ENCODE measurements at places on chromosomes 1 and 21.

DNA sequence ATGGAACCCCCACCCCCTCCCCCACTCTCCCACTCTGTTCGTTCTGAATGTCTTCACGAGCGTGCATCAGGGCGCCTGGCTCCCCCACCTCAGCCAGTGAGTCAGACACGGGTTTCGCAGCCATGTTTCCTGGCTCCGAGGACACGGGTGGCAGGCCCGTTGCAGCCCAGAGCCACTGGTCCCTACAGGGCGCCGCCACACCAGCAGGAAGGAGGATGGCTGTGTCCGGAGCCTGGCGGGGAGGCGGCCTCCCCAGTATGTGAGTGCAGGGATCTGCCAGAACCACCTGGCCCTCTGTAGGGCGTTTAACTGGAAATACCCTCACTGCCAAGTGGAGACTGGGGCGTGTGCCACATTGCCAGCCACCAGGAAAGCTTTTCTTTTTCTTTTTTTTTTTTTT is 18.5 kb downstream of the CSTB start:
- DNase-seq = no peak

GRCh38 chr1:25990702-25991395 is 7.0 kb downstream of the PAFAH2 start:
- peak; percentile 34 for DNase-seq

GRCh38 chr1:173093691-173094445 is 43.1 kb upstream of the TNFSF18 start:
- DNase-seq = no peak

- DNase-seq = no peak
These were observed 66.7 kb downstream of the MAN1A2 start for GRCh38 chr1:117433943-117434342.

DNA sequence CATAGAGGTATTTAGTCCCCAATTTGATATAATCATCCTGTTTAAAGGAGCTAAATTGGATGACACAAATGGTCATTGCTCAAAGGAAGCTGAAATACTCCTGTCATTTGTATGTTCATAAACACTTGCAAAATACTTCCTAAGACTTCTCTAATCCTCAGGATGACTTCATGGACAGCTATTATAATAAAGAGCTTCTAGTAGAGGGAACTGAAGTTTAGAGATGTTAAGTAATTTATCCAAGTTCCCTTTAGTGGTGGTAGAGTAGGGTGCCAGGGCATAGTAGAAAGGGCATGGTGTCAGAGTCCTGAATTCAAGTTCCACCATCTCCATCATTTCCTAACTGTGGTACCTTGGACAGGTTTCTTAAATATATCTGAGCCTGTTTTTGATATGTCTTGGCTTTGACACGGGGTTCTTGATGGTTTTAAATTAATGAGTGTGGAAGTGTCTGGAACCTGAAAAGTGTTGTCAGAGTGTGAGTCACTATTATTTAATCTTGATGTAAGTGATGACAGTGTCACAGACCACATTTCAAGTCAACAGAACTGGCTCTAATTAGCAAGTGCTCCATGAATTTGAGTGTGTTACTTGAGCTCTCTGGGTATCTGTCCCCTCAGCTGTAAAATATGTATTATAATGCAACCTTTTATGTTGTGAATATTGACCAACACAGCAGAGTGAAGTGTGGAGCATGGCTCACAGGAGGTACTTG is 12.1 kb upstream of the GBP6 start:
- no peak for DNase-seq

- no peak for DNase-seq
These were observed 39.0 kb downstream of the GALNT2 start for GRCh38 chr1:230105754-230106625.

- DNase-seq = no peak
These were observed 55.0 kb downstream of the ANKRD13C start for GRCh38 chr1:70299472-70299871.

DNA sequence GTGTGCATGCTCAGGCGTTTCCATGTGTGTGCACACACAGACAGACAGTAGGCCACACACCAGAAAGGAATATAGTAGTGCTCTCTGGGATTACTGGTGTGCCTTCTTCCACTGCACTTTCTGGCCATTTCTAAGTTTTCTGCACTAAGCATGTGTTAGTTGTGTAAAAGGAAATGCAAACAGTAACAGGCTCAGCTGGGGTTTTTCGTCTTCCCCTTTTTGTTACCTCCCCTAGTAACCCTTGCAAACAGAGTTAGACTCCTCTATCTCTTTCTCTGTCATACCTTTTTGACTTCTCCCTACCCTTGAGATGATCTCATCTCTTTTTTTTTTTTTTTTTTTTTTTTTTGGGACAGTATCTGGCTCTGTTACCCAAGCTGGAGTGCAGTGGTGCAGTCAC is 196.3 kb downstream of the SDCCAG8 start:
- no peak for DNase-seq

DNA sequence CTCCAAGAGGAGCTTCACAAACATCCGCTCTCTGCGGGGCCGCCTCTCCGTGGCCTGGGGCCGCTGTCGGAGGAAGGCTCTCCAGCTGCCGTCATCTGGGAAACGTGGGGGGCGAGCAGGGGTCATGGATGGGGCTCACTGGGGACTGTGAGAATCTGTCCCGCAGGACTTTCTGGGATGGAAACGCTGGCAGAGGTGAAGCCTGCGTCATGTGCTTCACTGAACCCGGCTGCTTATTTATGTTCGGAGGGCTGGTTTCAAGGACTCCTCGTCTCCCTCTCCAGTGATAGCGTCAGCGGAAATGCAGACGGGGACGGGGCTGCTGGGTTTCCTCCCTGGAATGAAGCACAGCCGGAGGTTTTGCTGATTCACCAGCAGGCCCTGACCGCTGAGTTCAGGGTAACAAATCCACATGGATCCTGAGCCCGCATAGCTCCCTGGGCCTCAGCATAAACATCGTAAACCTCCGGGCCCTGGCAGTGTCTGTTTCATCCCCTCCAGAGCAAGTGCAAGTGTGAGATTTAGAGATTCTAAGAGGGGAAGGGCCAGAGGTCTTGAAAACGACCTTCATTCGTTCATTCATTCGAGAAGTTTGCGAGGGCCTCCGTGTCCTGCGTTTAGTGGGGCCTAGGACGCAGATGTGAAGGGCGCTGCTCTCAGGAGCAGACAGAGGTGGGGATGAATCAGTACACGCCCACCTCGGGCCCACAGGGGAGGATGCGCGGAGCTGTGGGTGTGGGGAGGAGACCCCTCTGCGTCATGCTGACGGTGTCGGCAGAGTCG is 7.0 kb upstream of the POFUT2 start:
- DNase-seq = peak; percentile 2

DNA sequence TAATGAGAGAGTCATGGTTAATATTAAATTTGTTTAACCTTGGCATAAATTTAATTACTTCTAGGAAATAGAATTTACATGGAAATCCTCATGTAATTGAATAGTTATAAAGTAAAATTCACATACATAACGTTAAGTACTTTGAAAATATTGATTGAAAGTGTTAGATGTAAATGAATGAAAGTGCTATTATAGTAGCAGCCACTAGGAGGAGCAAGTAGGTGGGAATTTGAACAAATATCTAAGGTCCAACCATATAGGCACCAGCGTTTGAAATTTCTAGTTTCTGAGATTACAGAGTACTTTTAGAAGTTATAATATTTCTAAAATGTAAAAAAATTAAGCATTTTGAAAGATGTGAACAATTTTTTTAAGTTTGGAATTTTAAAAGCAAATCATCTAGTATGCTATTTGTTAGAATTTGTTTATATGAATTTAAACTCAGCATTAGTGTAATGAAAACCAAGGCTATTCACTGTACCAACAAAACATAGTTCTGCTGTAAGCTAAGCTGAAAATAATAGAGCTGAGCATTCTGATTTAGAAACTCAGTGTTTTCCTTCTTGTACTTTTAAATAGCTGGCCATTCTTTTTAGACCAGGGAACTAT is 3.3 kb downstream of the B3GALT2 start:
- DNase-seq = peak; percentile 35

DNA sequence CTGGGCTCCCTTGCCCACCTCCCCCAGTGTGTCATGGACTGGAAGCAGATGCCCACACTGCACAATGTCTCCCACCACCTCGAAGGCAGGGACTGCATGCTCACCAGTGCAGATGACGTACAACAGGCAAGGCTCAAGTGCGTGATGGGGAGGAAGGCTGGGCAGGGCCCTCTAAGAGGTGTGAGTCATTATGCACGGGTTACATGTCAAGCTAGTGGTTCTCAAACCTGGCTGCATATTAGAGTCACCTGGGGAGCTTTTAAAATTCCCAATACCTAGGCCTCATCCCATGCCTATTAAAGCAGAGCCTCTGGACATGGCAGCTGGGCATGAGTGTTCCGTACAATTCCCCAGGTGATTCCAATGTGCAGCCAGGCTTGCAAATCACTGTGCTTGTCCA is 137.9 kb upstream of the NGF start:
- no peak for DNase-seq

- DNase-seq = no peak
These were observed 23.7 kb downstream of the GLUL start for GRCh38 chr1:182367926-182368325.

- no peak for DNase-seq
These were observed 2.7 kb upstream of the CFAP141 start for GRCh38 chr1:154208677-154209388.

DNA sequence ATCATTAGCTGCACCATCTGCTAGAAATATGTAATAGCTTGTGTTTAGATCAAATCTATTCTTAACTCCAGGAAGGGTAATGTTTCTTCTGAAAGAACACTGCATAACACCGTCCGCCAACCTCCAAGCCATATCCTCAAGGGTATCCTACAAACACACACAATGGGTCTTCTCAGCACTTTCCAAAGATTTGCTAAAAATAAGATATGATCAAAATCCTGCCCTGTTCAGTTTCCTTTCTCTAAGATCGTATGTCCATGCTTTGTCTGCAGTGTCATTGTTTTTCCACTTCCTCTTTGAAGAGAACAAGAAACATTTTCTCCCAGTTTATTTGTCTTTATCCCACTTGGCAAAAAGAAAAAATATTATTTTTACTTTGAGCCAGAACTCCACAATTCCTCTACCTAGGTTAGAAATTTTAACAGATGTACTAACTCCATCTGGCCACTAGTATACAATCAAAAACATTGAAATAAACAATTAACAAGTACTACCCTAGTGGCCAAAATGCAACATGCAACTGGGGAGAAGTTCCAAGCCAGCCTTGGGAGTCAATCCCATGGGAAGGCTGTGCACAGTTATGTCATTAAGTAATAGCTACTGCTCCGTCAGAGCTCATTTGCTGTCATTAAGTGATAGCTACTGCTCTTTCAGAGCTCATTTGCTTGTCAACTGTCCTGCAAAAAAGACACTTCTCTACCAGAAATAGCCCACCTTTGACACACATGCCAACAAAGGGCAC is 37.8 kb downstream of the FRRS1 start:
- no peak for DNase-seq

GRCh38 chr1:58588396-58588795 is 11.3 kb upstream of the TACSTD2 start:
- no peak for DNase-seq

- DNase-seq = no peak
These were observed 154.2 kb downstream of the ZP4 start for GRCh38 chr1:237736372-237737029.

DNA sequence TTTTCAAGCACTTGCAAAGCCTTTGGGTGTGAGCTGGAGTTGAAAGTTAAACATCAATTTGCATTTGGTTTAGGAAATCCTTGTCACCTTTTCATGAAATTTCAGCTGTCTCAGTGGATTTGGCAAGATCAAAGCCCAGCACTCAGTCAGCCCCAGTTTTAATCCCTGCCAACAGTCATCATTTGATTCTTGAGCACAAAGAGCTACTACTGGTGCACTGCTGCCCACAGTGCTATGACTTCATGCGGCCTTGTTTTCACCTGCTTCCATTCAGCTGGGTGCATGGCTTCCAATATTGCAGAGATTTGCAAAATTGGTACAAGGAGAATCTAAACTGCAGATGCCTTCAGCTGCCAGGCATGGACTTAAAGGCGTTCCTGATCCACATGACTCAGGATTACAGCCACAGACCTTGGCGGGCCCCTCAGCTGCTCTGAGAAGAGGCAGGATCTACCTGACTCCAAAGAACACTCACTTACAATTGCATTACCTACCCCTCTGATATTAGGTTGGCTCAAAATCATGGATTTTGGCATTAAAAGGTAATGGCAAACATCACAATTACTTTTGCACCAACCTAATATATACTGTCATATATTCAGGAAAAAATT is 259.1 kb downstream of the DSCAM start:
- no peak for DNase-seq

GRCh38 chr1:202010180-202011015 is at the start of gene ELF3:
TSS of gene ELF3 (plus strand) at chr1:202010587. CDS start at chr1:202011137, 550 bp downstream.
- DNase-seq = no peak

GRCh38 chr1:79792219-79792930 is 785.8 kb upstream of the ADGRL4 start:
- DNase-seq = no peak

DNA sequence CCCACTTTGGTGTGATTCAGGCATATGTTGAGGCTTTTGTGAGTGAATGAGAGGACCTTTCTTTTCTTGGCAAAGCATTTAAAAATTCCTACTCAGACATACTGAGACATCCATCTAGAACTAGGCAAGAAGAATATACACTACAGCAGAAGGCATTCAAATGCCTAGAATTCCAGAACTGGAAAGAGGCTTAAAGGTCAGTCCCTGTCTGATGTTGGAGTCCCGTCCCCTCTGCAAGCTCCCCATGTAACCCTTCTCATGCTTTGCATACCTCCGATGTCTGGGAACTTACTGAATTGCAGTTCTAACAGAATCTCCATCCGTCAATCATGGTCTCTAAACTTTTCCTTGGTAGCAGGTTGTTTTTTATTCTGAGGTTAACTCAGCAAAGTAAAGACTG is 152.9 kb downstream of the ATP6V1G3 start:
- DNase-seq = no peak

GRCh38 chr1:223653015-223653414 is 12.5 kb downstream of the CAPN8 start:
- no peak for DNase-seq

DNA sequence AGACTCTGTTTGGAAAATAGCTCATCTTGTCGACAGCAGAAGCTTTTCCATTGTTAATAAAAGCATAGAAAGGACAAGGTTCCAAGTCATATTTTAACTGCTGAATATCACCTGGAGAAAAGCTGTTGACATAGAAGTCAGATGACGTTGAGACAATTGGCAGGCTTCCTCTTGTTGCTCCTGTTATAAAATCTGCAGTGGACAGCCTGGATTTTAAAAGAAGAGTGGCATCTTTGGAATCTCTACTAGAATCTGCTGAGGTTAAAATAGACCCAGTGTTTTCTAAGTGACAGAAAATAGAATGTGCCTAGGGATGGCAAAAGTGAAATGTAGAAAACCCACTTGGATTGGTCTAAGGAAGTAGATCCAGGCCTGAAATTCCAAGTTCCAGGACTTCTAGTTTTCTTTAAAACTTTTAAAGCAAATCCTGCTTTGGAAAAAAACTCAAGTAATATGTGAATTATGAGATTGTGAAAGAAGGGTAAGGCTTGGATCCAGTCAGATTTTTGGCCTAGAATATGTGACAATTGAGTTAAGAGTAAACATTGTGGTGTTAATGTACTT is 53.6 kb upstream of the NEXN start:
- no peak for DNase-seq

GRCh38 chr1:10979483-10979920 is 33.0 kb upstream of the TARDBP start:
- no peak for DNase-seq

- no peak for DNase-seq
These were observed 8.6 kb downstream of the ZNF496 start for GRCh38 chr1:247322849-247323586.

All from stimulated activated CD4-positive, alpha-beta T cell treated with anti-CD3 and anti-CD28 coated beads, Interleukin-4, amount 100 ng/mL, for 24 hours (primary cell).